Activated T-cell treated with anti-CD3 and anti-CD28 coated beads for 24 hours (primary cell): ENCODE measurements at places on chromosomes 2 and 18.

DNA sequence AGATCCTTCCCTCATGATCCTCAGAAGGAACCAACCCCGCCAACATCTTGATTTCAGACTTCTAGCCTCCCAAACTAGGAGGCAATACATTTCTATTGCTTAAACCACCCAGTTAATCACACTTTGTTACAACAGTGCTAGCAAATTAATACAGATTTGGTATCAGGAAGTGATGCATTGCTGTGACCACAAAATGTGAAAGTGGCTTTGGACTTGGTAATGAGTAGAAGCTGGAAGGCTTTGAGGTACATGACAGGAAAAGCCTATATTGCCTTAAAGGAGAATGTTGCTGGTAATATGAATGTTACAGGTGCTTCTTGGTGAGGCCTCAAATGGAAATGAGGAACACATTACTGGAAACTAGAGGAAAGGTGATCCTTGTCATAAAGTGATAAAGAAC, 260.3 kb downstream of the SATB2 start:
- DNase-seq, result no peak

DNA sequence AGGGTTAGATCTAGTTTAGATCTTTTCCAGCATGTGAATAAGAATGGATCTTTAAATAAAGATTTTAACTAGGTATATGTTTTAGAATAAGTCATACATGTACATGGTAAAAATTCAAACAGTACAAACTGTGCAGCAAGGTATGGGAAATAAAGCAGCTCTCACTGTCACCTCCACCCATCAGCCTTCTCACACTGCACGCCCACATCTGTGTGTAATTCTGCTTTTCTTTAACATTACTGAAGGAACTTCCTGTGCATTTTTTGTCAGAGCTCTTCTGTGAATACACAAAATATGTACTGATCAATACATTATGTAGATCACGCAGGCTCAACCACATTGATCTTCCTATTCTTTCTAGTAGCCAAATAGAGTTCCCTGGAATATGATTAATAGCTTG, 3.4 kb downstream of the CASP8 start:
- DNase-seq, result no peak

DNA sequence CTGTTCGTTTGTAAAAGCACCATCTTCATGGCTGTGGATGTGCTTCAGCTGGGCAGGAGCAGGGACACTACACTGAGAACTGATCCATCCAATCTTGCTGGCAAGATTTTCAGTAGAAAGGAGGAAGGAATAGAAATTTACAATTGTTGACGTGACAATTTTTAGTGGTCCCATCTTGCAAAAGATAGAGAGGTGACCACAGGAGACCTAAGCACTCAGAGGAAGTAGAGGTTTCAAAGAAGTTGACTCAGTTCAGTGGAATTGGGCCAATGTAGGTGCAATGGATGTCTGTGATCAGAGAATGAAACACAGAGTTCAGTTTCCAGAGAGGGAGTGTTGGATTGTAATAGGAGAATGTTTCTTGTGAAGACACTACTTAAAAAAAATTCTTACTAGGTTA, 1.4 kb downstream of the UGT1A5 start:
- no peak for DNase-seq

DNA sequence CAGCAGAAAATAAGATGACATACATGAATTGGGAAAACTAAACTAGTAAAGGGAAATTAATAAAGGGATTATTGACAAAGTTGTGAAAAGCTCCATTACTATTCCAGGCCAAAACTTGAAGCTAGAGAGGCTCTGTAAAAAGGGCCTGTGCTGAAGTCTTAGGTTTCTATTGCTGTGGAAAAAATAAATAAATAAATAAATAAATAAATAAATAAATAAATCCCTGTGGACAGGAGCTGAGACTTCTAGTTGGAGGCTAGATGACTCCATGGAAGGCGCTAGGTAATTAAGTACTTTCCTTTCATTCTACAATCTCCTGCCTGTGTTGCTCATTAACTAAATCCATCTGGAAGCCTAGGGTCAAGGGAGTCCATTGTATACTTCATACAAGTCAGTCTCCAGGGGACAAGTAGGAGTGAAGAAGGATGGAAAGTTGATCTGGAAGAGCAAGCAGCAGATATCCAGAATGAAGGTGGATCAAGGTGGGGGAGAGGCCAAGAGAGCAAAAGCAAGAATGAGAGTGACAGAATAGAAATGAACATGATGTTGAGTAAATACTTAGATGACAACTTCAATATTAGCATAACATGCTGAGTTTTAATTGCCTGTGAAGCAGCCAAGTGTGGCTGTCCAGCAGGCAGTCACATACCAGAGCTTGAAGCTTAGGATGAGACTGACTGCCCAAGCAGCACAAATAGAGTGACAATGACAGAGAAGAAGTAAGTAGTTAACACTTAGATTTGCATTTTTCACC, 26.2 kb upstream of the CCNT2 start:
- DNase-seq, result no peak

DNA sequence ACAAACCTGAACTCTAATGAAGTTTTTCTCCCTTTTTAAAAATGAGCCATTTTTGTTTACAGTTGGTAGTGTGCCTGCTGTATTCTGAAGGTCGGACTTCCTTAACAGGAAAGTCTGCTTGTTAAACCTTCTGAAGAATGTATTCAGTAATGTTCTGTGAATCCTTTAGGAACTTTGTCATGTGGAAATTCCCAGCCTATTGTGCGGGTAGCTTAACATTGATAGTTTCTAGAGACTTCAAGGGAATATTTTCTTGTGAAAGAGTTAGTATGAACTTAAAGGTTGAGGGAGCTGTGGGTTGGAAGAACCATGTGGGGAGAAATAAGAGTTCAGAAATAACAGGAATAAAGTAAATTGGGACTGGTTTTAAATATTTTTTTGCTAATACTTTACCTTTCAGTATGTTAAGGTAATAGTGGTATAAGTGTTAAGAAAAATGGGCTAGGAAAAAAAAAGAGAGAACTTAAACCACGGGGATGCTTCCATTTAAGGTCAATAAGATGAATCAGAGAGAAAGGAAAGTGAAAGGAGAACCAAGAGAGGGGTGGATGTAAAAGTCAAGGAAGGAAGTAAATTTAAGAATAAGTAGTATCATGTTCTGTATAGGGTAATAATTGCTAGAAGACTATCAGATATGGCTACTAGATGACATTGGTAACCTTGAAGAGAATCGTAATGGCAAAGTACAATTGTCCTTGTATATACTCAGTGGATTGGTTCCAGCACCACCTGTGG, 90.5 kb downstream of the PMS1 start:
- DNase-seq, result no peak

GRCh38 chr18:49585781-49586663, 24.2 kb downstream of the LIPG start:
- no peak for DNase-seq

DNA sequence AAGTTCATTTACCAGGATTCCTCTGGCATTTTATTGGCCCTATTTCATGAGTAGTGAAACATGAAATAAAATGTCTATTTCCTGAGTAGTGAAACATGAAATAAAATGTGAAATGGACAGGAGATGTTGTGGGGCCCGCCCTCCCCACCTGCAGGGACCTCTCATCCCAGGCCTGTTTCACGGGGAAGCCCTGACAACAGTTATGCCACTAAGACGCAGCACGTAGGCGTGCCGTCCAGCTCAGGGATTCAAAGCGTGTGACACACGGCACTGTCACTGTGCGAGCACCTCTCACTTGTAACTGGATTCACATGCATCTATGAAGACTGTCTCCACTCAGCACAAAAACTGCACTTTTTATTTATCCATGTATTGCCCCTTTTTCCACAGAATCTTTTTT, 83.4 kb upstream of the SNTG2 start:
- DNase-seq, result no peak

- DNase-seq, result no peak
These were observed 121.6 kb downstream of the ZFP36L2 start for GRCh38 chr2:43104763-43105162.

- no peak for DNase-seq
These were observed 35.7 kb upstream of the MAT2A start for GRCh38 chr2:85503168-85503850.

- DNase-seq, result peak; percentile 56
These were observed 635 bp upstream of the ADRA2B start for GRCh38 chr2:96116879-96117533.
